ENCODE measurements at places on chromosomes 5 and 9.

GRCh38 chr5:1176473-1177391 is 24.7 kb upstream of the SLC6A19 start:
- no peak for DNase-seq

DNA sequence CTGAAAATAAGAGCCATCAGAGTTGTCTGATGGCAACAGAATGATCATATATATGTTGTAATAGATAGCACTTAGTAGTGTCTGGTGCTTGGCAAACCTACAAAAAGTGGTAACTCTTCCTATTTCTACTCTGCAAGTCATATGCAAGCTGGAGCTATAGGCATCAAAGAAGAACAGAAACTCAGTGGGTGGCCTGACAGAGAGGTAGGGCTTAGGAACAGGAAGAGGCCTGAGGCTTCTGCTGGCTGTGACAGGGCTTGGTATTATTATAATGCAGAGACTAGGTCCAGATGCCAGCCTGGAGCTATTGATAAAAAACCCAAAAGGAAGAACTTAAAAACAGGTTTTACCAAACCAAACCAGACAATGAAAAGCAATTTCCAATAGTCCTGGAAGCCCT is 4.4 kb upstream of the DIAPH1 start:
- no peak for DNase-seq

GRCh38 chr5:86716121-86716520 is 98.4 kb downstream of the COX7C start:
- DNase-seq, result no peak

DNA sequence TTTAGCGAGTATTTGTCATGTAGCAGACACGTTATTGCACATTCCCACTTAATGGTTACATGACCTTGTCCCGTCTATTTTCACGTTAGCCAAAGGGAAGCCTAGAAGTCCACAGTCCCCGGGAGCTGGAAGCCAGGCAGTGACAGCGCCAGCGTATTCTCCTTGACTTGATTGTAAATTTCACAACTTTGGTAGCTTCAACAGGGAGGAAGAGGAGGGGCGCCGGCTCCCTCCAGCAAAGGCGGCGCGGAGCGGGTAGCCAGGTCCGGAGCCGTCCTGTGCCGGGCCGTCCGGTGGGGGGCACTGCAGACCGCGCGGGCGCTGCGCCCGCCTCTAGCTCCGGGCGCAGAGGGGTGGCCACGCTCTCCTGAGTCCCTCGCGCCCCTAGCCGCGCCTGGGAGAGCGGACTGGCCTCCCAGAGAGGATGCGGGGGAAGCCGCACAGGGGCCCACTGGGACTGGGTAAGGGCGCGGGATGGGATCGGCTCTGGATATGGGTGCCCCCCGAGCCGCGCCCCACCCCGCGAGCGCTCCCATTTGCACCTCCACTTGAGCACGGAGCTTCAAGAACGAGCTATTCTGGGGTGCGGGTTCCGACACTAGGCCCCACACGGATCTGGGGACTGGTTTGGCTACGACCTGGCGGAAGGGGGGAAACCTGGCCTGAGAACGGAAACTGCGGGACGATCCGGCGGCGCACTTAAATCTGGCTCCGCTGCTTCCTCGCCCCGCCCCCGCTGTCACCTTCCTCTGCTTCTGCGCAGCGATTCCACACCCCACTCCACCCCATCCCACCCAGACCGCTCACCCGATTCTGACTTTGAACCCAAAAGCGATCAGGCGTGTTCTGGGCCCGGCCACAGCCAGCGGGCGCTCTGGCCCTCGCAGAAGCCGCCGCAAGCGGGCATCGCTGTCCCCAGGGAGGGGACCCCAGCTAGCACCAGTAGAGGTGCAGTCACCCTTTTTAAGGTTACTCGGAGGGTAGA is 23.8 kb downstream of the KLF4 start:
- peak; percentile 74 for DNase-seq

- no peak for DNase-seq
These were observed 78.1 kb upstream of the SPATA31C2 start for GRCh38 chr9:88216126-88216995.

DNA sequence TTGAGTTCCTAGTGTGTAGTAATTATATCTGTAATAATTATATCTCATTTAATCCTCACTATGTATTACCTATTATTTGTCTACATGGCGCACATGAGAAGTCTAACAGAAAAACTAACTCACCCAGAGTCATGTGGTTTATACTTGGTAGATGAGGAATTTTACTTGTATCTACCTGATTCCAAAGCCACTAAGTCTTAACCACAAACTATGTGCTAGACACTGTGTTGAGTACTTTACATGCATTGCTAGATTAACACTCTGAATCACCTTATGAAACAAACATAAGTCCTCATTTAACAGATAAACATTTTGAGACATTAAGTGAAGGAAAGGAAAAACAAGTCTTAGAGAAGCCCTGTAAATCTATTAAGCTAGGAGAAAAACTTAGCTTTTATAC is 404.8 kb downstream of the TLR4 start:
- DNase-seq, result no peak

- peak; percentile 83 for DNase-seq
These were observed 33.2 kb downstream of the CSF1R start for GRCh38 chr5:150052956-150053712.

GRCh38 chr5:178086266-178086665 is 27.1 kb upstream of the N4BP3 start:
- DNase-seq, result no peak

DNA sequence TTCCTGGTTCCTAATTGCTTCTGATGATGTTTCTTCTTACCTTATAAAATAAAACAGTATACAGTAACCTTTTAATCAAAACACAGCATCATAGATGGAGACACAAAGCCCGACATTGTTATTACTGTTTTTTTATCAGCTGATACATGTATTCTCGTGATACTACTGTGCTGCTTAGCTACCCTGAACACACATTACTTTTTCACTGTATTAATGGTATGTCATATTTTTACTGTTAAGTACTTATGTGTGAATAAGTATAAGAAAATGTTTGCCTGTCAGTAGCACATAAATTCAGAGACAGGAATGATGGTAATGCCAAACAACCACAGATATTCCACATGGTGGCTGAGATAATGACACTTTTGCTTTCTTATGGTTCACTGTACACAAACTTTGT is 68.7 kb downstream of the RAB24 start:
- no peak for DNase-seq

DNA sequence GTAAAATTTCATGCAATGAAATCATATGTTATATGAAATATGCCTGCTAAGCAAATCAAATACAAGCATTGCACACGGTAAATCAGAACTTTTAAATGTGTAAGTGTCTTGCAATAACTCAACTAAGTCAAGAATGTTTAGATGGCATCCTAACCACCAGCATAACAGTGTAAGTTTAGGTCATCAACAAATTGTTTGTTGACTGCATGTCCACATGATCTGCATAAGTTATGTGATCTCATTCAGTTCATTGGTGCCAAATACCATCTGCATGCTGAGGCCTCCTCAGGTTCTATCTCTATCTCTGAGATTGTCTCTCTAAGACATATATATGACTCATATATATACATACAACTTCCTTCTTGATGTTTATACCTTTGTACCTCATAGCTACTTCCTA is 159.6 kb upstream of the STK32A start:
- DNase-seq, result no peak

DNA sequence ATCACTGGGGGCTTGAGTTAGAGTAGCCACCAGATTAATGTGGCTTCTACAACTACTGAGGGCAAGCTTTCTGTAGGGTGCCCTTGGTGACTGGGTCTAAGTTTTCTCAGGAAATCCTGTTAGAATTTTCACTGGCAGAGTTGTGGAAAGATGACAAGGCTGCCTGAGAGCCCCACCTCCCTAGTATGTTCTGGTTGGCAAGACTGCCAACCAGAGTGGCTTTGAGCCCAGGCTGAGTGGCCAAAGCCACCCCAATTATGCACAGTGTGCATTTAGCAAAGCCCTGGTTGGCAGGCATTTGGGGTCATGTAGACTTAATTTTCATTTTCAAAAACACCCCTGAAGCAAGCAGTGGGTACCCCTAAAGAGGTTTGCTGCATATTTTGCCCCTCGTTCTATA is 136.7 kb upstream of the HAPLN1 start:
- no peak for DNase-seq

DNA sequence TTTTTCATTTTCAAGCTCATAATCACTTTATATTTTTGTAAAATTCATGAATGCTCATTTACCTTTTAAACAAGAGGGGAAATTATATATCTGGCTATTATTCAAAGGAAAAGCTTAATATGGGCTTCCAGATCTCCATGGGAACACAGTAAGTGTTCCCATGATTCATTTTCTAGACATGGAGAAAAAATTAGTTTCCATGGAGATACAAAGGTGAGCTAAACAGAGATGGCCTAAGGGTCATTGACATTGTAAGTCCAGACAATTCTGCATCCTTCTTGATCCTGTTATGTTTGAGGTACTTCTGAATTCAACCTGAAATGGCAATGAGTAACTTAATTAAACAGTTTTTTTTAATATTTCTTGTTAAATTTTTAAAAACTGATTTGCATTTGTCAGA is 341.4 kb upstream of the PRR16 start:
- no peak for DNase-seq
